ENCODE measurements at places on chromosomes 16 and 17.

DNA sequence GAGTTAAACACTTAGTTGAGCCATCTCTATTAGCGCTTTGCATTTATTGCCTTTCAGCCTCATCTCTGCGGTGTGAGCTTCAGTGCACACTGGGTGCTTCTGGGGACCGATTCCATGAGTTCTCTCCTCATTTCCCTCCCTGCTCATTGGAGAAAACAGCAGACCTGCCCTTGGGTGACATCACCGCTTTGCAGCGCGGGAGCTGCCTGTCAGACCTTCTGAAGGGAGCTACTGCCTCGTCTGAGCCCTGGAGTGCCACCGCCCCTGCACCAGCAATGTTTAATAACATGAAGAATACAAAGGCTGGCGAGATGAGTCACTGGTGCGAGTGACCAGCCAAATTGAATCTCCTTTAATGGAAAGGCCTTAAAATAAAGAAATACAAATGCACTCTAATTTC, 30.2 kb upstream of the CPPED1 start:
- DNase-seq = no peak

GRCh38 chr17:73901661-73902415, 257.6 kb upstream of the SDK2 start:
- no peak for DNase-seq

DNA sequence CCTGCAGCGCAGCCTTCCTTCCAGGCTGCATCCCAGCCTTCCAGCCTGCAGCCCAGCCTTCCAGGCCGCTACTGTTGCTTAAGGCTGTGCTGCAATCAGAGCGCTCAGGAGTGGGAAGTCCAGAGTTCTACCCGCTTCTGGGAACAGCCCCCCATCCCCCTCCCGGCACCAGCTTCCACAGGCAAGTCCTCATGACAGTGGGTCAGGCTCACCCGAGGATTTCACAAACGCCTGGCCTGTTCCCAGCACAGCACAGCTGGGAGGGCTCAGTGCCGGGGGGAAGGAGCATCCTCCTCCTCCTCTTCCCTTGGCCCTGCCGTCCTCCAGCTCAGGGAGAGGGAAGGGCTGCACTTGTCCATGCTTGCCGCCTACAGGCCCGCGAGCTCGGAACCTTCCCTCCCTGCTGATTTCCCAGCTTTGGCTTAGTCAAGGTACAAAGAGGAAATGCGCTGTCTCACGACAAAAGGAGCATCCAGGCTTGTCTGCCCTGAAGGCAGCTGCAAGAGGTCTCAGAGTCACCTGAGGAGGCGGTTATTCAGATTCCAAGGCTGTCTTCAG, 8.3 kb downstream of the SOCS3 start:
- no peak for DNase-seq

- no peak for DNase-seq
Measured at GRCh38 chr17:68871447-68871846, 83.7 kb downstream of the ABCA8 start.

- DNase-seq = no peak
Measured at GRCh38 chr17:45834471-45835396, 9.9 kb upstream of the SPPL2C start.

DNA sequence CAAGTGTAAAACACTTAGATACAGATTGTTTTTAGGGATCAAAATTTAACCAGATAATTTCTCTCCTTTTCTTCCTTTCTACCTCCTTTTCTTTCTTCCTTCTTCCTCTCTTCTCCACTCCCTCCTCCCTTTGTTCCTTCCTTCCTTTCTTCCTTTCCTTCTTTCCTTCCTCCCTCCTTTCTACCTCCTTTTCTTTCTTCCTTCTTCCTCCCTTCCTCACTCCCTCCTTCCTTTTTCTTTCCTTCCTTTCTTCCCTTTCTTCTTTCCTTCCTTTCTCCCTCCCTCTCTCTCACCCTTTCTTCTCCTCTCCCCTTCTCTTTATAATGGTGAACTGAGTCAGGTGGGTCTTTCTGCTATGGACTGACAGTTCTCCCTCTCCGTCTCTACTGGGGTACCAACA, 397.5 kb upstream of the CDH11 start:
- no peak for DNase-seq

DNA sequence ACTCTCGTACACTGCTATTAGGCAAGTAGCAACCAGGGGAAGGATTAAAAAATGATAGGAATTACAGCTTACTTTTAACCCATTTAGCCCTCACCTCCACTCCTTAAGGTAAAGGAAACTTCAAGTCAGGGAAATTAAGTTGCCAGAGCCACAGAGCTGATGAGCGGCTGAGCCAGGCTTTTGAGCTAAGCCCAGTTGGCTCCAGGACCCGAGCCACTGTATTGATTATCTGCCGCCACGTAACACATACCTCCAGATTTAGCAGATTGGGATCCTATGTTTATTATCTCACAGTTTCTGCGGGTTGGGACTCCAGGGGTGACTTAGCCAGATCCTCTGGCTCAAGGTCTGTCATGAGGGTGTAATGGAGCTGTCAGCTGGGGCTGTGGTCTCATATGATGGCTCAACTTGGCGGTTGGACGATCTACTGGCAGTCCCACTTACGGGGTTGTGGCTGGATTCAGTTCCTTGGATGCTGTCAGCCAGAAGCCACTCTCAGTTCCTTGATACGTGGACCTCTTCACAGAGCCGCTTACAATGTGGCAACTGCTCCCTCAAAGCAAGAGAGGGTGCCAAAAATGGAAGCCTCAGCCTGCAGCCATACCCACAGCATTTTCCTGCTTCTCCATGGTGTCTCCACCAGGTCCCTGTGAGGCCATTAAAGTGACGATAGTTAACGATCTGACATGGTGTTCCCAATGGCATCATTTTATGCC, 57.3 kb downstream of the TMEM186 start:
- no peak for DNase-seq

DNA sequence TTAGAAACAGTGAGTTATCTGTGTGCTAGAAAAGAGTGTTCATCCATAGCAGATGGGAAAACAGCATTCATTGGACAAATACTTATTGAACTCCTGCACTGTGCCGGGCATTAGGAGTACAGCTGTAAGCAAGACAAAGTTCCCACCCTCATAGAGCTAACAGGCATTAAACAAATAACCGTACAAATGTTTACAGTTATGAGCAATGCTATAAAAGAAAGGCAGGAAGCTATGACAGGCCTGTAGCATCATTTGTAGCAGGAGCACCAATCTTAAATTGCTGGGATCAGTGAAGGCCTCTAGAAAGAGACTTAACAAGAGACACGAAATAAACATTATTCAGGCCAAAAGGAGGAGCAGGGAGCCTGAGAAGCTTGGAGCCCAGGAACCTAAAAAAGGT, 15.6 kb downstream of the SDR42E1 start:
- DNase-seq = no peak

DNA sequence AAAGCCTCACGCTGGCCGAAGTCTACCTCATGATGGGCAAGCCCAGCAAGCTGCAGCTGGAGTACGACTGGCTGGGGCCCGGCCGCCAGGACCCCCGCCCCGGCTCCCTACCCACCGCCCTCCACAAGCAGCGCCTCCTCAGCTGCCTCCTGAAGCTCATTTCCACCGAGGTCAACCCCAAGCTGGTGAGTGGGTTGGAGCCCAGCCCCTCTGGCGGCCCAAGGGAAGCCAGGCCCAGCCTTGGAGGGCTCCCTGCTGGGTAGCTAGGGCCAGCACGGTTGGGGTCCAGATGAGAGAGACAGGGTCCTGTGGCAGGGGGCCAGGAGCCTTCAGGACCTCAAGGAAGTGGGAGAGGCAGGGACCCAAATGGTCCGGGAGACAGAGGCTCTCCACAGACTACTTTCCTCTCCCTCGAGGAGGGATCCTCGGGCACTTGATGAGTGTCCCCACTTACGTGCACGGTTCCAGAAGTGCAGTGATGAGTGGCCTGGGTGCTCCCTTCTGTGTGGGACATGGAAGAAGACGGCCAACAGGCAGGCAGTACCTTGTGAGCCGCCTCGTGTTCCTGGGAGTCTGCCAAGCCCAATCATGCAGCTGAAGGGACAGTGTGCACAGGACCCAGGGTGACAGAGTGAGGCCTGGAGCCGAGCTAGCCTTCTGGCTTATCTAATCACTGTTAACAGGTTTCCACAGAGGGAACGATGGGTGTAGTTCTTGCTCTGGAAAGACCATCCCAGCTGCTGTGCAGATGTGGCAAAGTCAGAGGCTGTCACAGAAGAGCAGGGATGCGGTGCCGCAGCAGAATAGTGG, 21.1 kb upstream of the JPT2 start:
- no peak for DNase-seq

DNA sequence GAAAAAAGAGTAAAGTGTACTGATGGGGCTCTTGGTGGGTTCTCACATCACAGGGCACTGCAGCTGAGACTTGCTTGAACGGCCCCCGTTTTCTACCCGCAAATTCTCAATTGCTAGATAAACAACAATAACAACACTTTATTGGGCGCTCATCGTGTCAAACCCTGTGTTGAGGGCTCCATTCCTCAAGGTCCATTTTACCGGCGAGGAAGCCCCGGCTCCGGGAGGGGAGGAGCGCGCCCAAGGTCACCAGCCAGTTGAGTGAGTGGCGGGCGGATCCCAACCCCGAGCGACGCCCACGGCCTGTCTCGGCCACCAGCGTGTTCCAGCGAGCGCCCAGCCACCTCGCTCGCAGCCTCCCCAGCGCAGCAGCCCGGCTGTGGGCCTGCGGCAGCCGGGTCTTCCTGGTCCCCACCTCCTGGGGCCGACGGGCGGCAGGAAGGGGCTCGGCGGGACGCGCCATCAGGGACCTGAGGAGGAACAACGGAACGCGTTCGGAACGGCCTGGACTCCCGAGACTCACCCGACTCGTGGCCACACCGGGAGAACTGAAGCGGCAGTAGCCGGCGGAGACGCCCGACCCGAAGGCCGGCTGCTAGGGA, 373 bp downstream of the CMC2 start:
- peak; percentile 64 for DNase-seq

GRCh38 chr17:17765359-17766076, 71.3 kb downstream of the SREBF1 start:
- DNase-seq = no peak

GRCh38 chr17:78611607-78612006, 34.4 kb upstream of the DNAH17 start:
- no peak for DNase-seq

- no peak for DNase-seq
Measured at GRCh38 chr16:8528471-8528870, 61.8 kb downstream of the TMEM114 start.

DNA sequence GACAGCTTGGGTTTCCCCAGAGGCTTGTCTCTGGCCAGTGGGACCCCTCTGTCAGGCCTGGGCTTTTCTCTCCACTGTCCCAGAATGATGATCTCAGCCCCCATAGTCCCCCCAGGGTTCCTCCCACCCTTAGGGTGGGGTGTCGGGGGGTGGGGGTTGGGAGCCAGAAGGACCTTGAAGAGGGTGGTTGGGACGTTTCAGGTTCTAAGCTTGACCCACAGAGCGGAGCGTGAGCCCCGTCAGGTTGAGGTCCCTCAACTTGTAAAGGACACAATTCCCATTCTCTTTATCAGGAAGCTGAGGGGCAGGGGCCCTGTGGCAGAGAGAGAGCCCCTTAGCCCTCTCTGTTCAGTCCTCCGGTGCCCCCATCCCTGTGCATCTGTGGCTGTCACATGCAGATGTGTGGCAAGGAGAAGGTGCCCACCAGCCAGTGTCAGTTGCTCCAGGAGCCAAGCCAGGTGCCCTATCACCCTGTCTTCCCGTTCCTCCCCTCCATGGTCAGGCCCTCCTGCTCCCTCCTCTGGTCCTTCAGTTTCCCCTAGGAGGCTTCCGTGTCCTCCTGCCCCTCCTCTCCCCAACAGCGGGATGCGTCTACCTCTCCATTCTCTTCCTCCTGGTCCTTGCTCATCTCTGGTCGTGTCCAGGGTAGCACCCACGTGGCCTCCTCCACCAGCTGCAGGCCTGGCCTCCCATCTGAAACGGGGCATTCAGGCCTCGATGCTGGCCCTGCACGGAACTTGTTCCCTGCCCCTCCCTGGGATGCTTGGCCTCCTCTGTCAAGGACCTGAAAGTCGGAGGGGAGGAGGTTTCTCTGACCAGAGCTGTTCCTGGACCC, 1.5 kb upstream of the NTN3 start:
- no peak for DNase-seq

DNA sequence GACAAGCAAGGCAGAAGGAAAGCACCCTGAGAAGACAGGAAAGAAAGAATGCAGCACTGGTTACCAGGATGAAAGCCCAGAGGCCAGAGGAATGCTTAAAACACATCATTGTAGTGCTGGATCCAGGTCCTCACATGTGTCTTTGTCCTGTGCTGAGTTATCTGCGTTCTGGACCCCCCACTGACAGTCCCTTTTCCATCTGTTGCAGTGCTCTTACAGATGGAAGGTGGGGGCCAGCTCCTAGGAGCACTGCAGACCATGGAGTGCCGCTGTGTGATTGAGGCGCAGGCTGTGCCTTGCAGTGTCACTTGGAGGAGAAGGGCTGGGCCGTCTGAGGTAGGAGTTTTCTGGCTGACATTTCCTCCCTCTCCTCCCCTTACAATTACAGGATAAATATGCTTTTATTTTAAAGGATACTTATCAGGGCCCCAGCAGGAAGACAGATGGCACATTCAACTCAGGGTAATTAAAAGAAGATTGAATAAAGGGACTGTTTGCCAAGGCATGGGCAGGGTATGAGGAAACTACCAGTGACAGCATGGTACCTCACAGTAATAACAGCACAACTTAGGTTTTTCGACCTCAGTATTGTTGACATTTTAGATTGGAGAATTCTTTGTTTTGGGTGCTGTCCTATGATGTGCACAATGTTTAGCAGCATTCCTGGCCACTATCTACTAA, 3.0 kb downstream of the EME1 start:
- DNase-seq = no peak

GRCh38 chr17:18040261-18040858, 1.2 kb downstream of the GID4 start:
- DNase-seq = no peak

All from effector CD4-positive, alpha-beta T cell (primary cell).